Activated CD4-positive, alpha-beta T cell treated with anti-CD3 and anti-CD28 coated beads, Interleukin-2, amount 50 U/mL, for 4 hours (primary cell): ENCODE measurements at places on chromosomes 1 and 21.

DNA sequence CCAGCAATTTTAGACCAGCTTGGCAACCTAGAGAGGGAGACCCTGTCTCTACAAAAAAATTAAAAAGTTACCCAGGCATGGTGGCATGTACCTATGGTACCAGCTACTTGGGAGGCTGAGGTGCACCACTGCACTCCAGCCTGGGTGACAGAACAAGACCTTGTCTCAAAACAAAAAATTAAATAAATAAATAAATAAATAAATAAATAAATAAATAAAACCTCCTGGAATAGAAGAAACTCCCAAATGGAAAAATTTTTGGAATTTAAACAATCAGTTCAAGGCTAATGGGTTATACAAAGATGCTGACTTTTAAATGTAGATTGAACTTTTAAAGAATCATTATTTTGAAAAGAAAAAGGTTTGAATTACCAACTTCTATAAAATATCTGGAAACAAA lies 22.2 kb downstream of the UBR4 start:
- DNase-seq = no peak

DNA sequence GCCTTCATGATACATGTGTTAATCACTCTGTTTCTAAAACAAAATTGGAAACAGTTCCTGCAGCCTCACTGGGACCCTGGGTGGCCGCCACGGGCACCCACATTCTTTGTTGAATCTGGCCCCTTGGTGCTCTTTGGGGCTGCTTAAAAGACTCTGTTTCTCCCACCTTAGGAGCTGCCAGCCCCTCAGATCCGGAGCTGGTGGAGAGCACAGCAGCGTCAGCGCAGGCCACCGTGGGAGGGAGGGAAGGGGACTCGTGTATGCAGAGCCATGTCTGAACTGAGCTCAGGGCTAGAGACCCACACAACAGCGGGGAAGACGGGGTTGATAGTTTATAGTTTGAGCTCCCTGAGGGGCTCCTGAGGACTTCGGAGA lies 121.2 kb downstream of the CNIH3 start:
- no peak for DNase-seq

- no peak for DNase-seq
Observed at GRCh38 chr1:42128964-42129363, 24.2 kb upstream of the GUCA2B start.

- no peak for DNase-seq
Observed at GRCh38 chr1:47207803-47208373, 18.1 kb upstream of the PDZK1IP1 start.

- DNase-seq = no peak
Observed at GRCh38 chr1:2882966-2883696, 81.6 kb upstream of the TTC34 start.

DNA sequence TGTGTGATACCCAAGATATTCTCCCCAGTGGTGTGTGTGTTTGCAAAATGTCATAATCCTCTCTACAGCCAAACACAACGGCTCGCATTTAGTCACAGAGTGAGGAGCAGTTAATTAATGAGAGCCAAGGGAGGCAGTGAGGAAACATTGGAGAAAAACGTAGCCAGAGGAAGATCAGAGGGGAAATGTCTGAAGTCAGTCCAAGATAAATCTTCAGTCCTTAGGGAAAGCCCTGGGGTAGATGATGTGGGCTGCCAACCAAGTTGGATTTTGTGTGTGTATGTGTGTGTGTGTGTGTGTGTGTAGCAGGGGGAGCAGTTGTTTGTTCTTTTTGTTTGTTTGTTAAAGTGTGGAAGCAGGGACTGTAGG lies 201.0 kb upstream of the PTBP2 start:
- no peak for DNase-seq

DNA sequence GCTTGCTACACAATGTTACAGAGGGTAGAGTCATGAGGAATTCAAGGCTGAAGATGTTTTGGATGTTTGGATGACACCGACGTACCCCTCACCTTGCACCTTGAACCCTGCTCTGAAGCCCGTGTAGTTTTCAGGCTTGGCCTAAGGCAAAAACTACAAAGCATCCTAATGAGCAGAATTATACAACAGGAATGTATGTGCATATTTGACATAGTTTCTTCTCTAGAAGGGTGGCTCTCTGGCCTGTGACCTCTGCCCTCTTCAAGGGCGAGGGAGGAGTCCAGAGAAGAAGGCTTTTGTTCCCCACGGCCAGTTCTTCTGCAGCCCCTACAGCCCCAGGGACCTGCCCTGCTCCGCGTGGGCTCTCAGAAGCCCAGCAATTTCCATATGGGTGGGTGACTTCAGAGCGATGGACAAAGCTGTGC lies 43.3 kb downstream of the L1TD1 start:
- DNase-seq = no peak

- no peak for DNase-seq
Observed at GRCh38 chr1:212651521-212651920, 43.0 kb downstream of the ATF3 start.
